Metanephros (tissue), 2 donors: ENCODE measurements at places on chromosomes 13 and 19. TPM values are rescaled to one million over a fixed set of nuclear protein-coding genes. Genes with fewer than 3 reads are reported as not detected.

Gene GNA15
- 4.7 TPM for total RNA-seq

Gene DLEU7
- 1.1 TPM for total RNA-seq

Gene ZNF132
- total RNA-seq, result 11.8 TPM

Gene ATP4B
- total RNA-seq, result 0.41 TPM

Gene ZNF555
- 16.7 TPM for total RNA-seq
